Caco-2 (cell line): ENCODE measurements at places on chromosomes 6 and 20.
A peak's percentile ranks its signal among the peaks of the same experiment; 100 is the strongest.

DNA sequence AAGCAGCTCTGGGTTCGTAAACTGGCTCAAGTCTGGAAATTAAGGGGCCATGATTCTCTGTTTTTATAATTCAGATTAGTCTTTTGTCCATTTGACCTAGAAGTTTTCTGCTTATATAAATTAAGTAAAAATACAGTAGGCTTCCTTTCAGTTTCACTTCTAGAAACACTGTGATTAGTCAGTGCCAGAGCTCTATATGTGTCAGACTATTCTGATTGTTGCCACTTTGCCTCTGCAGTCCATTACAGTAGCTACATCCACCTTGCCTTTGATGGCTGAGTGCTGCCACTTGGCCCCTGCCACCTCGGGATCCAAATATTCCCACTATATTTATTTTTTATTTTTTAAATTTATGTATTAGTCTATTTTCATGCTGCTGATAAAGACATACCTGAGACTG, 7.9 kb downstream of the ZC2HC1B start:
- no peak for DNase-seq

- DNase-seq = no peak
These were observed 14.4 kb upstream of the ZNF217 start for GRCh38 chr20:53608071-53608455.

DNA sequence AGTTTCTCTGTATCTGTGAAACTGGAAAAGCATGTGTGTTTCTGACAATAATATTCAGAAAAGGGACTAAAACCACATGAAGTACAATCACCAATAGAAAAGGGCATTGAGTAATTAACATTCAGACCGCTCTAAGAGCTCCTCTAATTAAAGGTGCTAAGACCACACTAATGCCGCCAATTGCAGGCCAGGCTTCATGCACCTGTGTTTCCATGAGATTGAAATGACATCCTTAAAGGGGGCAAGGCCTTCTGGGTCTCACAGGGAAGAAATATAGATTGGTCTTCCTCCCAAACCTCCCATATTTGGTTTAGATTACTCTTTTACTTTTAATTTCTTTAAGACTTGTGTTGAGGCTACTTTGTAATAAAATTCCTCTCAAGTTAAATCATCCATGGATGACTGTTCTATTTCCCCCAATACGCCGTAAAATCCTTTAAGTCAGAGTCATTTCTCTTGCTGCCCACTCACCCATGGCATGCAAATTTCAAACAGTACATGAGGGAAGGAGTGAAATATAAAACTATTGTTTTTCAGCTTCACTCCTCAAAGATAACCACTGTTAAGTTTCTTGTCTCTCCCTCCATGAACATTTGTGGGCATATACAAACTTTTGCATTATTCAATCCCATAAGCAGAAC, 110.6 kb downstream of the UBE3D start:
- DNase-seq = no peak

DNA sequence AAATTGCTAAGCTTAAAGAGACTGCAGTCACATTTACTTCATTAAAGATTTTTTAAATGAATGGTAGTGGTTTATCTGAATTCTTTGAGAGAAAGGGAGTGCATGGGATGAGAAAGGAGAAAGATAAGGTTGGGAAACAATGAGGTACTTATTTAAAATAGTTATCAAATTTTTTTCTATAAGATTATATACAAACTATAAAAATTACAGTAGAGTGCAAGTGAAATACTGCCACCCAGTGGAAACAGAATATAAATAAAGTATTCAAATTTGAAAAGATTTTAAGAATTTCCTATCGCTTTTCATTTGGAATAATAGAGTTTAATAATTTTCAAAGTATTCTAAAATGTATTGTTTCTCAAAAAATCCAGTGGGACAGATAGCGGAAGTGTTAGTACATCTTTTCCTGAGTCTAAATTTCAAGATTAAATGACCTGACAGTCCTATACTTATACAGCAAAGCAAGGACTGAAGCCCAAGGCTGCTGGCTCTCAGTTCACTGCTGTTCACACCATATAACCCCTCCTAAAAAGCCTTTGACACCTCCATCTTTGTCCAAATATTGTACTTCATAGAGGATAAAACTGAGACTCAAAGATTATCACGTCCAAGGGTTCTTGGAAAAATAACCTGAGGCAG, 31.1 kb downstream of the EPM2A start:
- DNase-seq = no peak

GRCh38 chr6:147578883-147579282, 70.4 kb downstream of the SAMD5 start:
- no peak for DNase-seq

GRCh38 chr20:11221046-11221445, 547.2 kb upstream of the JAG1 start:
- no peak for DNase-seq

DNA sequence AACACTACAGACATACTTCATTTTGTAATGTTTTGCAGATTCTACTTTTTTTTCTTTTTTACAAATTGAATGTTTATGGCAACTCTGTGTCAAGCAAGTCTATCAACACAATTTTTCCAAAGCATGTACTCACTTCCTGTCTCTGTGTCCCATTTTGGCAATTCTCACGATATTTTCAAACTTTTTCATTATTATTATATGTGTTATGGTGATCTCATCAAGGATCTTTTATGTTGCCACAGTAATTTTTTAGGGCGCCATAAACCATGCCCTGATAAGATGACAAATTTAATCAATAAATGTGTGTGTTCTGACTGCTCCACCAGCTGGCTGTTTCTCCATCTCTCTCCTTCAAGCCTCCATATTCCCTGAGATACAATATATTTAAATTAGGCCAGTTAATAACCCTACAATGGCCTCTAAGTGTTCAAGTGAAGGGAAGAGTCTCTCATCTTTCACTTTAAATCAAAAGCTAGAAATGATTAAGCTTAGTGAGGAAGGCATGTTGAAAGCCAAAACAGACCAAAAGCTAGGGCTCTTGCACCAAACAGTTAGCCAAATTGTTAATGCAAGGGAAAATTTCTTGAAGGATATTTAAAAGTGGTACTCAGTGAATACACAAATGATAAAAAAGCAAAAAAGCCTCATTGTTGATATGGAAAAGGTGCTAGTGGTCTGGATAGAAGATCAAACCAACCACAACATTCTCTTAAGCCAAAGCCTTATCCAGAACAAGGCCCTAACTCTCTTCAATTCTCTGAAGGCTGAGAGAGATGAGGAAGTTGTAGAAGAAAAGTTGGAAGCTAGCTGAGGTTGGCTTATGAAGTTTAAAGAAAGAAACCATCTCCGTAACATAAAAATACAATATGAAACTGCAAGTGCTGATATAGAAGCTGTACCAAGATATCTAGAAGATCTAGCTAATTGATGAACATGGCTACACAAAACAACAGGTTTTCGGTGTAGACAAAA, 194.4 kb upstream of the TAB2 start:
- no peak for DNase-seq

GRCh38 chr6:63527658-63528514, 44.4 kb upstream of the LOC128125822 start:
- DNase-seq = no peak

GRCh38 chr20:13298692-13299373, 77.8 kb downstream of the ISM1 start:
- no peak for DNase-seq

- DNase-seq = no peak
These were observed 118.3 kb upstream of the HEY2 start for GRCh38 chr6:125631165-125631564.

GRCh38 chr20:38610521-38610920, 8.9 kb downstream of the ARHGAP40 start:
- DNase-seq = no peak

GRCh38 chr6:5899216-5900045, 107.3 kb downstream of the NRN1 start:
- no peak for DNase-seq

DNA sequence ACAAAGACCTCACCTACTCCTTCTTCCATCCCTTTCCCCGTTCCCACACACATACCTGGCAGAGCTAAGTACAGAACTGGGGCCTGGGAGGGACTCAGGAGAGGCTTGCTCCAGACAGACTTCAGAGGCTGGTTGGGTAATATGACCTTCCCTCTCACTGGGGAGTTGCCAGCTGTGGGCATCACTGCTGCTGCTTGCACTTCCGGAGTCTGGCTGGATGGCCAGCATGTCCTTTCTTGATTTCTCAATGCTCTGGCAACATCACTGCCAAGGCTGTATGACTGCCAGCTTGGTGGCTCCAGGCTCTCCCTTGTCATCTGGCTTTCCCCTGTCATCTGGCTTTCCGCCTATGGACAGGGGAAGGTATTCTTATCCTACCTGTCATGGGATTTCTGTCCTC, 47.8 kb downstream of the CDH22 start:
- no peak for DNase-seq

DNA sequence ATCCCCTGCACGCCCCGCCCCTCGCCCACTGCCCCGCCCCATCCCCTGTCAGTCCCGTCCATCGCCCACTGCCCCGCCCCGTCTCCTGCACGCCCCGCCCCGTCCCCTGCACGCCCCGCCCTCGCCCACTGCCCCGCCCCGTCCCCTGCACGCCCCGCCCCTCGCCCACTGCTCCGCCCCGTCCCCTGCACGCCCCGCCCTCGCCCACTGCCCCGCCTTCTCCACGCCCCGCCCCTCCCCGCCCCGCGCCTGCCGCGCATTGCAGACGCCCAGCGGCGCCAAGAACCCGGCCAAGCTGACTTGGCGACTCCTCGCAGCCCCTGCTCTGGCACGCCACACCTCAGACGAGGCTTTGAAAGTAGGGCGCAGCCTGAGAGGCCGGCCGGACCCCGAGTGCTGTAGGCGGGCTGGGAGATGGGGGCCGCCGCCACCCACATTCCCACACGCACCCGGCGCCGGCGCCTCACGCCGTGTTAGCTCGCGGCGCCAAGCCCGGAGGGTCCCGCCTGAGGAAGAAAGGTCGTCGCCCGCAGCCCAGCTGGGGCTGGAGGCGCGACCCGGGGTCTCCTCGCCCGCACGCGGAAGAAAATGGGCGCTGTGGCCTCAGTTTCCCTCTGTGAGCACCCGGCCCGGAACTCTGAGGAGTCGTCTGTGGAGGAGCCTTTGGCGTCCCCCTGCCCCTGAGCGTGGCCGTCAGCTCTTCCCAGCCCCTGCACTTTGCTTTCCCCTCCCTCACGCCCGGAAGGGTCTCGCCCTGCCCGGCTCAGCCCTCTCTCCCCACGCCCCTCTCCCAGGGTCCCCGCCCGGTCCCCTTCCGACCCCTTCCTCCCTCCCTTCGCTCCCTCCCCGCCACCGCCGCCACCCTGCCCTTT, at the start of gene RAD21L1:
Gene RAD21L1, plus strand, starts transcription at position 262 of the 872 bp plus-strand sequence. CDS start 2,410 bp downstream, outside the sequence.
- DNase-seq = peak; percentile 81

DNA sequence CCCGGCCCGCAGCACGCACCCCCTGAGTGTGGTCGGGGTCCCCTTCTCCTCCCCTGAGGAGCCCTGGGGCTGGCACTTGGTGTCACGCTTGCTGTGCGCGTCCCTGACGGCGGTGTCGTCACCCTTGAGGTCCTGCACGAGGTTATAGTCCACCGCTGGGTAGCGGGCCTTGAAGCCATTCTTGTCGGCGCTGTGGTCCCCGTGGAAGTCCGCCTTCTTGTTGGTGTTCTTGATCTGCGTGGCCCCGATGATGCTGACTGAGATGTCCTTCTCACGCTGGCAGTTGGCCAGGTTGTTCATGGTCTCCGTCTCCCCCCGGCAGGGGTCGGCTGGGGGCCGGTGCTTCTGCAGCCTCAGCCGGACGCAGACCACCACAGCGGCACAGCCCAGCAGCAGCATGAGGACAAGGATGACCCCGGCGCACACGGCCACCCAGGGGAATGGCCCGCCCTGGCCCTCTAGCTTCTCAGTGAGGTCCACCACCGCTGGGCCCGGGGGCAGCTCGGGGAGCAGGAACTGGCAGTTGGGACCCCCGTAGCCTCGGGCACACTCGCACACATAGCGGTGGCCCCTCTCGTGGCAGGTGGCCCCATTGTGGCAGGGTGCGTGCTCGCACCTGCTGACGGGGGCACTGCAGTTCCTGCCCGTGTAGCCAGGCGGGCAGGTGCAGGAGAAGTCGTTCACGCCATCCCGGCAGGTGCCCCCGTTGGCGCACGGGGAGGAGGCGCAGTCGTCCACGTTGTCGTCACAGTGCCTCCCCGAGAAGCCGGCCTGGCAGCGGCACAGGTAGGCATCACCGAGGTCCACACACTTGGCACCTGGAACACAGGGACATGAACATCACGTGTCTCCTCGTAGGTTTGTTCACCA, 7.4 kb downstream of the DLL1 start:
- peak; percentile 19 for DNase-seq

- no peak for DNase-seq
These were observed 161.7 kb downstream of the ERMARD start for GRCh38 chr6:169913096-169913638.

DNA sequence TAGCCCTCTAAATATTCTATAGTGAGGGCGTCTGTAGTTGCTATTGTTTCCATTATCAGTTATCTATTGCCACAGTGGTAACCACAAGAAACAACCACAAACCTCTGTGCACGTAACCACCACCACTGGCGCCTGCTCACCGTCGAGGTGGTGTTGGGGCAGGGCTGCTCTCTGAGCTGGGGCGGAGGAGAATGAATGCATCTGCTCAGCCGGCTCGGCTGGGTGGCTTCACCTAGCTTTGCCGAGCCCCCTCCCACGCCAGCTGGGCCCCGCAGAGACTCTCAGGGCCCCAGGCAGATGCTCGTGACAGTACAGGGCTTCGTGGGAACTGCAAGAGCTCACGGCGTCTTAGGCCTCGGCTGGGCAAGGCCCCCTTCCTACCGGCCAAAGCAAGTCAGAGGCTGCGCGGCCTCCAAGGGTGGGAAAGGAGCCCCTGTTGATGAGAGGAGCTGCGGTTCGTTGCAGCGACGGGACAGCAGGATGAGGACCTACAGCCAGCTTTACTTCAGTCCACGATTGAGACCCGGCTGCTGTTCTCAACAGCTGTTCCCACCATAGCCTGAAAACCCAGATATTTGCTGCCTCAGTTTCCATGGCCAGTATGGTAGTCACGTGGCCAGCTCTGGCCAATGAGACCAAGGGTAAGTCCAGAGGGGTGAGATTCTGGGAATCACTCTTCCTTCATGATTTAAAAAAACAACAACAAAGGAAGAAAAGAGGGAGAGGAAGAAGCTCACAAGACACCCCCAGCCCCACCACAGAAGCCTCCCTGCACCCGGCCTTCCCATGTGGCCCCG, 120.2 kb upstream of the AFDN start:
- no peak for DNase-seq
